ENCODE measurements at places on chromosomes 16 and 17.
A peak's percentile ranks its signal among the peaks of the same experiment; 100 is the strongest.

GRCh38 chr16:88634141-88634993 is 4.0 kb upstream of the IL17C start:
- peak; percentile 47 for DNase-seq

GRCh38 chr16:31513126-31513525 is 4.9 kb upstream of the RUSF1 start:
- no peak for DNase-seq

- no peak for DNase-seq
Observed at GRCh38 chr17:11326492-11326891, 85.5 kb downstream of the SHISA6 start.

- DNase-seq, result no peak
Observed at GRCh38 chr16:27286451-27286850, 17.9 kb upstream of the NSMCE1 start.

- DNase-seq, result no peak
Observed at GRCh38 chr16:35734728-35735402, 2275.5 kb downstream of the TP53TG3F start.

DNA sequence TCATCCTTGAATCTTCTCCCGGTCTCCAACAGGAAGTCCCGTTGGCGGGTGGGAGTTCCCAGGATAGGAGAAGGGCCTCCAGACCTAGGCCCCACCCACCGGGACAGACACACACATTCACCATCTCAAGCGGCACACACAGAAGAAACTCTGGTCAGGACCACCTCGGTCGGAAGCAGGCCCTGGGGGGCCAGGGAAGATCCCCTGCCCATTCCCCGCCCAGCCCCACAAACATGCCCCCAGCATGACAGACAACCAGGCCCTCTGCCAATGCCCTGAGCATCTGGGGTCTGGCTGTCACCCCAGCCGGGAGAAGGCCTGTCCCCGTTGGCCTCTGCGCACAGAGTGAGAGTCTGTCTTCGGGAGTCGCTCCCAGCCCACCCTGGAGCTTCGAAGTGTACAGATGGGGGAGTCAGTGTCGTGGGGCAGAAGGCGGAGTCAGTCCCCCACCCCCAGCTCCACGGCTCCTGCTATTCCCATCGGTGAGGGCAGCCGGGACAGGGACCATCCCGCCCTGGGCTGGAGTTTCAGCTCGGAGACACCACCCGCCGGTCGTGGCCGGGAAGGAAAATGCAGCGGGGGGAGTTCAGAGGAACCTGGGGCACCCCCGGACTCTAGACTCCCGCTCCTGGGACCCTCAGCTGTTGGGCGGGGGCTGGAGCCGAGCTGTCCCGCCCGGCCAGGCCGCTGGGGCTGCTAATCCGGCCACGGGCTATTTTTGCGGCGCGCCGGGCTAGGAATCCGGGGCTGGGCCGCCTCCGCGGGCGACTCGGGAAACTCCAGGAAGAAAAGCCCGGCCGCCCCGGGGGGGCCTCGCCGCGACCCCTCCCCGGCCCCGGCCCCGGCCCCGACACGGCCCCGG is 660 bp downstream of the RHBDF1 start:
- DNase-seq, result no peak

- DNase-seq, result no peak
Observed at GRCh38 chr16:17296431-17296830, 174.3 kb downstream of the XYLT1 start.

Measured in stimulated activated CD4-positive, alpha-beta T cell treated with anti-CD3 and anti-CD28 coated beads, Interleukin-4, amount 100 ng/mL, for 48 hours (primary cell).